ENCODE measurements at places on chromosomes 3 and 15.

DNA sequence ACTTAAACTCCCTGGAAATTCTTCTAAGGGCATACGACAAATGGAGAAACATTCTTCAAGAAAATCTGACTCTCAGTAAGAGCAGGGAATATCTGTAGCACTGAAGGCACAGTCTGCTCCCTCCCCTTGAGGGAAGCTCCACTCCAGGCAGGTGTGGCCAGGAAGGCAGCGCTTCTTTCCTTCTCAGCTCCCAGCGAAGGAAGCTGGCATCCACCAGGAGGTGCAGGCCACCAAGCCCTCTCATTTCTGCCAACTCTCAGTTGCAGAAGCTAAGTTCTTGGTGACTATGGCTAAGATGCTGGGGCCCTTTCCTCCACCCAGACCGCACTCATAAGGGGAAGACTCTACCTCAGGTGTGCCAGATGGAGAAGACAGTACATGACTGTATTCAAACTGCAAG, 37.7 kb upstream of the SLC41A3 start:
- DNase-seq: no peak

- no peak for DNase-seq
Observed at GRCh38 chr3:169460035-169460434, 203.5 kb downstream of the MECOM start.

- no peak for DNase-seq
Observed at GRCh38 chr15:56320316-56320715, 44.9 kb upstream of the TEX9 start.

DNA sequence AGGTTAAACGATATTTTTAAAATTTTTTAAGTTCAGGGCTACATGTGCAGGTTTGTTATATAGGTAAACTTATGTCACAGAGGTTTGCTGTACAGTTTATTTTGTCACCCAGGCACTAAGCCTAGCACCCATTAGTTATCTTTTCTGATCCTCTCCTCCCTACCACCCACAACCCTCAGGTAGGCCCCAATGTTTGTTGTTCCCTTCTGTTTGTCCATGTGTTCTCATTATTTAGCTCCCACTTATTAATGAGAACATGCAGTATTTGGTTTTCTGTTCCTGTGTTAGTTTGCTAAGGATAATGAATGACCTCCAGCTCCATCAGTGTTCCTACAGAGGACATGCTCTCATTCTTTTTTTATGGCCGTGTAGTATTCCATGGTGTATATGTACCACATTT, 14.9 kb downstream of the FAM162A start:
- no peak for DNase-seq

- no peak for DNase-seq
Observed at GRCh38 chr3:168213920-168214319, 118.2 kb upstream of the GOLIM4 start.

GRCh38 chr15:53506370-53506769, 253.1 kb downstream of the WDR72 start:
- no peak for DNase-seq

GRCh38 chr15:99729920-99730319, 3.3 kb downstream of the LYSMD4 start:
- DNase-seq: peak; percentile 50

- no peak for DNase-seq
Observed at GRCh38 chr15:70214276-70214675, 116.6 kb upstream of the TLE3 start.

GRCh38 chr15:74203914-74204431, 1.4 kb upstream of the STRA6 start:
- no peak for DNase-seq

- DNase-seq: no peak
Observed at GRCh38 chr3:197256104-197256503, 42.3 kb downstream of the DLG1 start.

- no peak for DNase-seq
Observed at GRCh38 chr3:135272026-135272669, 477.1 kb downstream of the EPHB1 start.

GRCh38 chr15:94532226-94532625, 300.9 kb downstream of the MCTP2 start:
- DNase-seq: no peak

- no peak for DNase-seq
Observed at GRCh38 chr3:22858486-22858885, 344.6 kb upstream of the UBE2E2 start.

- no peak for DNase-seq
Observed at GRCh38 chr15:38053205-38053604, 118.8 kb downstream of the TMCO5A start.

- no peak for DNase-seq
Observed at GRCh38 chr15:79676621-79677020, 220.2 kb downstream of the MTHFS start.

GRCh38 chr15:39564972-39565665, 15.8 kb upstream of the THBS1 start:
- no peak for DNase-seq

GRCh38 chr15:95291898-95292472, 1038.5 kb upstream of the NR2F2 start:
- no peak for DNase-seq

DNA sequence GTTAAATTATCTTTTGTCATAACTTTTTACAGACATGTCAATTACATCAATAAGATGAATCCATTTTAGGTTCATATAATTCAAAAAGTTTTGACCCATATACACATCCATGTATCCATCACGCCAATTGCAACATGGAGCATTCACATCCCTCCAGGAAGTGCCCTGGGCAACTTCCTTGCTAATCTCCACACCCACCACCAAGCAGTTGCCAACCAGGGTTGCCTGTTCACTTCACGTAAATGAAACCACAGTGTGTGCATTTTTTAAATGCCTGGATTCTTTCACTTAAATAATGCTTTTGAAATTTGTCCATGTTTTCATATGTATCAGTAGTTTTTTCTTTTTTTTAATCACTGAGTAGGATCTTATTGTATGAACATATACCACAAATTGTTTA, 40.7 kb upstream of the LYZL4 start:
- no peak for DNase-seq

GRCh38 chr3:16404349-16404895, 109.1 kb downstream of the RFTN1 start:
- no peak for DNase-seq

DNA sequence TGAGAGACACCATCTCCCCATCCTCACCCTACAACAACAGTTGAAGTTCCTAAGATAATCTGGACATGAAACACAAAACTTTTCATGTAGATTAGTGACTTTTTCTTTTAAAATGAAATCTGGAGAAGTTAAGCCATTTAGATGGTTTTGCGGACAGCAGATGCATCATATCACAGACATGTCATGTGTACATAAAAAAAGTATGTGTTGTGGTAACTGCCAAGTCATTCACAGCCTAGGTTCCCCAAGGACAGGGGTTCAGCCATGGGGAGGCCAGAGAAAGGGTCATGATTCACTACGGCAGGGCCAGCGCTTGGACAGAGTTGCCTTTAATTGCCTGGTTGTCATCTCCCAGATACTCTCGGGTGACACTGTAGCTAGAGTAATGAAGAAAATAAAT, 163.2 kb downstream of the PDZRN3 start:
- no peak for DNase-seq

DNA sequence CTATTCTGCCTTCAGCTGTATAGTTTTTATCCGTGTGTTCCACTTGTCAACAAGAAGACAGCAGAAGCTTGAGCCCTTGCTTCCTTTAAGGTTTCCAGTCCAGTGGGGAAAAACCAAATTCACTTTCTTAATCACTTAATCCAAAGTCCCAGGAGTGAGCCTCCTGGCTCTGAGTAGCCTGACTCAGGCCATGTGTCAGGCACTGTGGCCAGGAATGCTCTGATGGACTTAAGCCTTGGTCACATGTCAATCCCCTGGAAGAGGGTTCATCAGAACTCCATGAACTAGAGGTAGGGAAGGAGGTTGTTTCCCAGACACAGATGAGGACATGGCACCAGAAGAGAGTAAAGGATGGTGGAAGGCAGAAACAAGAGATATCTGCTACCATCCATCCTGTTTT, 8.8 kb downstream of the VIPR1 start:
- DNase-seq: no peak

Measured in CD4-positive, alpha-beta T cell (primary cell).